ENCODE measurements at places on chromosomes 16 and 17. TPM values are rescaled to one million over a fixed set of nuclear protein-coding genes. Genes with fewer than 3 reads are reported as not detected.

GRCh38 chr16:14289692-14290340 is 218.7 kb downstream of the MRTFB start:
- no peak for DNase-seq

DNA sequence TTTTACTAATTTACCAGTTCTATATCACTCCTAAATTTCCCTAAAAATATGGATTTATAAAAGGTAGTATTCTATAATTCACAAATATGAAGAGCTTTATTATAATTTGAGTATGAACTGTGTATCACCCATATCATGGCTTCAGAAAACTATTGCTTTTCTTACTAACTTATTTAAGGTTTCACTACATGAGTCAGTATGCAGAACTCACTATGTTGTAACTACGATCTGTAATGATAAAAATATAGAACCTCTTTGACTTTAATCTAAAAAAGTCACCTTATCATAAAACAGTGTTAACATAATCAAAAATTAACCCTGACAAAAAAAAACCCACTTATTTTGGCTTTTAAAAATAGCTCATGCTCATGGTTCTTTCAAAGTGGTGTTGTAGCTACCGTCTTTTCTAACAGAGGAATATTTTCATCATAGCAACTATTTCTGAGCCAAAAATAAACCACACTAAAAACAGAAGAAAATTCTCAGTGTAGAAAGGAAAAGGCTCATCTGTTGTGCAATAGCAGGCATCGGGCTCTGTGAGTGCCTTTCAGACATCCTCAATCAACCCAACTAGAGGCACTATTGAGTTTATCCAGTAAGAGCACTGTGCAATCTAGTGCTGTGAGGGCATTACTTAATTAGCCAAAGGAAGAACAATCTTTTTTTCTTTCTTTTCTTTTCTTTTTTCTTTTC is 42.1 kb downstream of the ITGAM start:
- DNase-seq: no peak

GRCh38 chr16:47729701-47730100 is 268.6 kb downstream of the PHKB start:
- no peak for DNase-seq

- DNase-seq: no peak
These were observed 157.0 kb downstream of the C16orf95 start for GRCh38 chr16:87160234-87160636.

- no peak for DNase-seq
These were observed 596.0 kb upstream of the GOT2 start for GRCh38 chr16:59330019-59330670.

DNA sequence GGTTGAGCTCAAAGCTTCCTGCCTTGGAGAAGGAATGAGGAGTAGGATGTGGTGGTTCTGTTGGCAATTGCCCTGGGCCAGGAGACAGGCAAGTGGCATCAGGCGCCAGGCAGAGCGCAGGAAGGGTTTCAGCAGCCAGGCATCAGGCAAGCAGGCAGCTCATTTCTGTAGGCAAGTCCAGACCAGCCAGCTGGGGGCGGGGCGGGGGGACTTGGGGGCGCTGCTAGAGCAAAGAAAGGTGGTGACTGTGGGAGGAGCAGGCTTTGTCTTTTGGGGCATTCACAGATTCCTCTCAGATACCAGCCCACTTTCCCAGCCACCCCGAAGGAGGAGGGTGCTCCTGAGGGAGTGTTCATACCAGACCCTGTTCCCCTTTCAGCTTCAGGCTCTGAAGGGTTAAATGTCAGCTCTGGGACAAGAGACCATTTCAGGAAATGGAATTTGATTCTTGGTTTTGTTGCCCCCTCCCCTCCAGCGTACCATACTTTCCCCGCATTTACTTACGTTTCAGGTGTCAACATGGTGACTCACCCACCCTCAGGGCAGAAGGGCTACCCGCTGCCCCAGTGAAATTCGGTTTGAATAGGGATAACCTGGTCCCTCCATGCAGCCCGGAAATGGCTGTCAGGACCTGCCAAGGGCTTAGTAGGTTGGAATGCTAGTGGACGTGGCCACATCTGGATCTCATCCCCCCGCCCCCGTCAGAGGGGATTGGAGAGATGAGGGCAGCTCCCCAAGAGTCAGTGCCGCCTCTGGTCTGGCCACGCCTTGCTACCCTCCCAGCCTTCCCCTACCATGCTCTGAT is 13.2 kb downstream of the NGFR start:
- DNase-seq: no peak

GRCh38 chr17:41377546-41377945 is 4.6 kb downstream of the KRT34 start:
- no peak for DNase-seq

NXPH3 gene
- total RNA-seq: 61.7 TPM

- DNase-seq: no peak
These were observed 1.9 kb downstream of the HS3ST3A1 start for GRCh38 chr17:13599864-13600263.

DNA sequence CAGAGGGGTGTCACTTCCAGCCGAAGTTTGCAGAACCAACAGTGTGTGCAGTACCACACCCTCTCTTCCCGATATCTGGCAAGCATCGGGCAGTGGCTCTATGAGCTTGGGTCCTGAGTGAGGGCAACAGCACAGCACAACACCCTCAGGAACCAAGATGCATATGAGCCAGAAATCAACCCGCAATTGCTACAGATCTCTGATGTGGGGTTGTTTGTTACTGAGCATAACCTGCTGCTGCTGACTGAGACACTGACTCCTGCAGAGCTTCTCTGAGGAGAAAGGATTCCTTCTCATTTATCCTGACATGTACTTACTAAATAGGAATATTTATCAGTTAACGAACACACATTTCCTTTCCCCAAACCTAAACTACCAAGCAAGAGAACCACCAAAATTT is 218.3 kb downstream of the RBFOX3 start:
- no peak for DNase-seq

TEKT1 gene
- not detected for total RNA-seq

GRCh38 chr17:80780381-80781198 is 211.1 kb upstream of the CHMP6 start:
- no peak for DNase-seq

PSMC3IP gene
- total RNA-seq: not detected

GRCh38 chr16:84292011-84292410 is 2.7 kb upstream of the WFDC1 start:
- no peak for DNase-seq

AATK gene
- 19.8 TPM for total RNA-seq

GRCh38 chr17:36627101-36627500 is 25.7 kb downstream of the MRM1 start:
- no peak for DNase-seq

DNA sequence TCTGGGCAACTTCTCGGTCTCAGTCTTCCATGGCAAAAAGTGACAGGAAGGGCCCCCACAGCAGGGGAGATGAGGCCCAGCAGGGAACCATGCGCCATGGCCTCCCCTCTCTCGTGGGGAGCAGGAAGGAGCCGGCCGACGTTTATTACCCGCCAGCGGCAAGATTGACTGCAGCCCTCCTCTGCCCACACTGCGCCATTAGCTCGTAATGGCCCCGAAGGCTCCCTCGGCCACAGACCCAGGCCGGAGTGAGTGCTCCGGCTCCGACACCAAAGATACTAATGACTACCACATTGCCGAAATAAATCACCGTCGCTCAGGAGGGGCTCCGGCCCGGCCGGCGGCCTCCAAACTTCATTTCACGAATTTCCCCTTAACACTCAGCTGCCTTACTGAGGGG is 226.9 kb downstream of the C16orf78 start:
- DNase-seq: no peak

- DNase-seq: no peak
These were observed 59.2 kb upstream of the ZNF750 start for GRCh38 chr17:82898976-82899514.
